Thoracic aorta (tissue), 2 donors: ENCODE measurements at places on chromosomes 5 and 9. TPM values are rescaled to one million over a fixed set of nuclear protein-coding genes. Genes with fewer than 3 reads are reported as not detected.

GRCh38 chr9:84000186-84000585 is 19.6 kb downstream of the RMI1 start:
- no peak for DNase-seq

GRCh38 chr5:150448952-150449516 is 505 bp downstream of the RPS14 start:
- no peak for DNase-seq

DNA sequence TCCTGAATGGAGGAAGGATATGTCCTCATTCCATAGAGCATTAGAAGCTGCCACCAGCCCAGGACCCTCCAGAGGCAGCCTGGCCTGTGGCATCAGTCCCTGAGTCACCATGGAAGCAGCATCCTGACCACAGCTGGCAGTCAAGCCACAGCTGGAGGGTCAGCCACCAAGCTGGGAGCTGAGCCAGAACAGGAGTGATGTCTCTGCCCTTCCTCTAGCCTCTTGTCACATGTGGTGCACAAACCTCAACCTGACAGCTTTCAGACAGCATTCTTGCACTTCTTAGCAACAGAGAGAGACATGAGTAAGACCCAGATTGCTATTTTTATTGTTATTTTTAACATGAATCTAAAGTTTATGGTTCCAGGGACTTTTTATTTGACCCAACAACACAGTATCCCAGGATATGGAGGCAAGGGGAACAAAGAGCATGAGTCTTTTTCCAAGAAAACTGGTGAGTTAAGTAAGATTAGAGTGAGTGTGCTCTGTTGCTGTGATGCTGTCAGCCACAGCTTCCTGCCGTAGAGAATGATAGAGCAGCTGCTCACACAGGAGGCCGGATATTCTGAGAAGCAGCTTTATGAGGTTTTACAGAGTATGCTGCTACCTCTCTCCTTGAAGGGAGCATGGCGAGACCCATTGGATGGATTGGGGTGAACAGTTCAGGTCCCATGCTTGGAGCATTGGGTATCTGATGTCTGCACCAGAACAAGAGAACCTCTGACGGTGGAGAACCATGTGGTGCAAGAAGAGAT is 13.0 kb upstream of the CYFIP2 start:
- DNase-seq, result no peak

- no peak for DNase-seq
Observed at GRCh38 chr9:117278471-117279035, 136.3 kb downstream of the ASTN2 start.

The SLC1A1 gene
- 3.7 TPM for total RNA-seq

DNA sequence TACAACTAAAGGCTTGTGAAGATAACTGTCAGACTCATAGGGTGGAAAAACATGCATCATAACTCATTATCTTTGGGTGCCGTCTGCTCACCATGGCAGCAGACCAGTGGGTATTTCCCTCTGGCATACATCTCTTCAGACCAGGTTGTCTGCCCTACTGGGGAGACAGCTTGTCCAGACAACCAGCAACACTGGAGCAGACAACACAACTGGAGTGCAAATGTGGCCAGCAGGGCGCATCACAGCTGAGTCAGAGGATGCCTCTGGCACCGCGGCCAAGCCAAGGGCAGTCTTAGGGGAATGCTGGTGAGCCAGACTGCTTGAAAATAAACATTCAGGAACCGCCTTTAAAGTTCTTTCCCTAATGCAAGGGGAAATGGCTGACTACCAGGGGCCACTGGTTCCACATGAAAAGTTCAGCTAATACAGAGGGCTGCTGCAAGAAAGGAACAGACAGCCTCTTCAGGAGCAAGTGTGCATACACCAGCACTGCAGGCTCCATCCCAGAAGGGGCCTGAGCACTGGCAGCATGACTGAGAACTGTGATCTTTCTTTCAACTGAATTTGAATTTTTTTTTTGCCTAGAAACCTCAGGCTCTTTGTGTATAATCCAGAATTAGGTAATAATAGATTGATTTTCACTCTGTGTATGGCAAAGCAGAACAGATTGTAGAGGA is 77.3 kb downstream of the MAMDC2 start:
- DNase-seq, result no peak

DNA sequence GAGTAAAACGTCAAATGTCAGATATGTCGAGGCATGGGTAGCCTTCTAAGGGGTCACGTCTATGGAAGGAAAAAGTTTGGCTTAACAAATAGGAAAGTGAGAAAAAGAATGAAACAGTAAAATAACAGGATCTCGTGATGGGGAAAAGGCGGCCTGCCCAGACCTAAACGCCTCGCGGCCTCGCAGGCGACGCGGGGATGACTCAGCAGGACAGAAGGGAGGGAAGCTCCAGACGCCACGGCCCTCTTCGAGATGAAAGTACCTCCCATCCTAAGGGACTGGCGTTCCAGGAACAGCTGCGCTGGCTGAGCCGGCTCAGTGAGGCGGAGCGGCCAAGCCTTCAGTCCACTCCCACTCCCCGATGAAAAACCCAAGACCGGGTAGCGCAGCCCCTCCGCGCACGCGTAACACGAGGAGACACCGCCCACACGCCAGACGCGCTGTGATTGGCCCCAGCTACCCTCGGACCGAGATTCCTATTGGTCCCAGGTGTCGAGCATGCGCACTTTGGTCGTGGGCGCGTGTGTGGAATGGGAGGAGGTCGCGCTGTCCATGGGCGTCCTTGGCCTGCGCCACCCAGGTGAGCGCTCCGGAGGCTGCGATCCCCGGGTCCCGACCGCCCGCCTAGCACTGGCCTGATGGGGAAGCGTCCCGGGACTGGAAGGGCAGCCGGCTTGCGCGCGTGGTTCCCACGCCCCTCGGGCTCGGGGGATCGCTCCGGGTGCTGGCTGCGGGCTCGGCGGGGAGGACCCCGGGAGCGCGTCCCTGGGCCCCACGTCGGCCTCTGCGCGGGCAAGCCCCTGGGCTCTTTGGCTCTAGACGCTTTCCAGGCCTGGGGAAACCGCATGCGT is 588.5 kb downstream of the MTRR start:
- peak; percentile 85 for DNase-seq

DNA sequence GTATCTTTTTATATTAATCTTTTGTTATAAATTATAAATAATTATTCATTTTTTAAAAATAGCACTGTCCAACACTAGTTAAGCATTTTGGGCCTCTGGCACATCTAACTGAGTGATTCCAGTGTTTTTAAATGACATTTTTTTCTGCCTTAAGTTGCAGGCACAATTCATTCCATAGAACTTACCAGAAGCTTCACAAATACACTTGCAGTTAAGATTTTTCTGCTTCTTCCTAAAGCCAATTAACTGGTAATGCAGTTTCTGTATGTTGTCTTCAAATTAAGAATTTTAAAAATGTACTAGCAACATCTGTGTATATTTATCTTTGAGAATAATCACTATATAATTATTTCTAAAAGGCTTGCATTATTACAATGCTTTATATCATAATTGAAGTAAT is 11.2 kb upstream of the NFIB start:
- no peak for DNase-seq

DNA sequence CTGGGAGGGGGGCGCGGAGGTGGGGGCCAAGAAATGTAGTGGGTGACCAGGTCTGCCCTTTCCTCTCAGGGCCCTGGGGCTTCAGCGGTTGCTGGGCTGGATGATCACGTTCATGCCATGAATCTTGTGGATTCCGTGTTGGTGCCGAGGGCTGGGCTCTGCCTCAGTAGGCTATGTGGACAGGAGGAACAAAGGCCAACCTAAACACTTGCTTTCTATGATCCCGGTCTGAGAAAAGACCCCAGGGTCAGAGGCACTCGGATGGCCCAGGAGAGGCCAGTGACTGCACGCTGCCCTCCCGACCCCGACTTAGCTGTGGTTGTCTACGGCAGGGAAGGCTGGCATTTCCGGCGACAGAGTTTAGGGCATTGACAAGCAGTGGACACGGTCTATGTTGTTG is 26.6 kb downstream of the PHF2 start:
- no peak for DNase-seq

DNA sequence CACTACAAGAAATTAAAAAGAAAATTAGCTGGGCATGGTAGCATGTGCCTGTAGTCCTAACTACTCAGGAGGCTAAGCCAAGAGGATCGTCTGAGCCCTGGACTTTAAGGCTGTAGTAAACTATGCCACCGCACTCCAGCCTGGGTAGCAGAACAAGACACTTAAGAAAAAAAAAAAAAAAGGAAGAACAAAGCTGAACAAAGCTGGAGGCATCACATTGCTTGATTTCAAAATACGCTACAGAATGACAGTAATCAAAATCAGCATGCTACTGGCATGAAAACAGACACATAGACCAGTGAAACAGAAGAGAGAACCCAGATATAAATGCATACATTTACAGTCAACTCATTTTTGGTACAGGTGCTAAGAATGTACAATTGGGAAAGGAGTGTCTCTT is 14.5 kb upstream of the OTULIN start:
- DNase-seq, result no peak

DNA sequence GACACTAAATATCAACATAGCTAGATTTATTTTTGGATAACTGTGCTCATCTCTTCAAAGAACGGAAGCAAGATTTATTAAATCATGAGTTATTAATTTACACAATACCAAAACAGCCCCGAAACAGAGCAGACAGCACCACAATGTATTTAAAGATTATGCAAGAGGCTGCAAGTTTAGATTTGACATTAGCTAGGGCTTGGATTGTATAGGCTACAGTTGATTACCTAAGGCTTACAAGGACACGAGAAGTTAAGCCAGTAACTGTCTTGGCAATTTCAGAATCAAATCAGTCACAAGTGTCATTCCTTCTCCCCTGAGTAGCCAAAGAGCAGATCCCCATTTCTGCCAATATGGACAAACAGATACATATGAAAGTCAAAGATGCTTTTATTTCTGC is 152.6 kb downstream of the MED27 start:
- DNase-seq, result no peak

DNA sequence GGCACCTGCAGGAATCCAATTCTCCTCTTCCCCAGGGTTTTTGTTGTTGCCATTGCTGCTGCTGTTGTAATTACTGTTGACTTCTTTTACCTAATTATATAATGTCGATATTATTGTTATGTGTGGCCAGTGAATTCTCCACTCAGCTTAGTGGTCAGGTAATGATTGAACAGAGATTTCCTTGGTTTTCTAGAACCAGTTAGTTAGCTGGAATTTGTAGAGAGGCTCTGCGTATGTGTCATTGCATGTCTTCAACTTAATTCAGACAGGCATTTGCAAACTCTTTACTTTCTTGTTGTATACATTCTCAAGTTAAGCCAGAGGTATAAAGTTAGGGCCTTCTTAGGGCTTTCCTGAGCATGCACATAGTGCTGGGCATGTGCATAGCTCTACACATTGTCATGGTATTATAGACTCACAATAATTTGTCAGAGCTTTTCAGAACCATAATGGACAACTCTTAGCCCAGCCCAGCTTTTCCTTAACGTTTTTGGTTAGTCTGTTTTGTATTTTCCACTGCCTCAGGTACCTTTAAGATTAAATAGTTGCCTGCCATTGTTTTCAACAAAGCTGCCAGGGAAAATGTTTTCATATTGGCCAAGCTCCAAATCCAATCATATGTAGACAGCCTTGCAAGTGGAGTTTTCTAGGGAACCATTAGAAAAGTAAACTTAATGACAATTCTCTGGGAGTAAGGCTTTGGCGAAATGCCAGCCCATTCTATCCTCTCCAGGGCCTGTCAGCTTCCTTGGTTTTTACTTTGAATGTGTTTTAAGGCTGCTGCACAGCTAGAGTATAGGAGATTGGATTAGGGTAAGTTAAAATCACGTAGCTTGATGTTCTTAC is 68.1 kb downstream of the UBE2R2 start:
- no peak for DNase-seq

The WDR31 gene
- total RNA-seq, result 2.4 TPM
